ENCODE measurements at places on chromosomes 1 and 21. TPM values are rescaled to one million over a fixed set of nuclear protein-coding genes. Genes with fewer than 3 reads are reported as not detected.

Gene F11R
- total RNA-seq = 41.2 TPM

Gene MRPL9
- total RNA-seq = 56.9 TPM

Gene VWA5B1
- total RNA-seq = not detected

Gene FAM3B
- total RNA-seq = not detected

Gene SLC35E2B
- total RNA-seq = 31.3 TPM

Gene ATP1A4
- not detected for total RNA-seq

Gene TMEM222
- total RNA-seq = 15.9 TPM

Gene UTS2
- not detected for total RNA-seq
